CD8-positive, alpha-beta memory T cell (primary cell): ENCODE measurements at places on chromosomes 16 and 17.

DNA sequence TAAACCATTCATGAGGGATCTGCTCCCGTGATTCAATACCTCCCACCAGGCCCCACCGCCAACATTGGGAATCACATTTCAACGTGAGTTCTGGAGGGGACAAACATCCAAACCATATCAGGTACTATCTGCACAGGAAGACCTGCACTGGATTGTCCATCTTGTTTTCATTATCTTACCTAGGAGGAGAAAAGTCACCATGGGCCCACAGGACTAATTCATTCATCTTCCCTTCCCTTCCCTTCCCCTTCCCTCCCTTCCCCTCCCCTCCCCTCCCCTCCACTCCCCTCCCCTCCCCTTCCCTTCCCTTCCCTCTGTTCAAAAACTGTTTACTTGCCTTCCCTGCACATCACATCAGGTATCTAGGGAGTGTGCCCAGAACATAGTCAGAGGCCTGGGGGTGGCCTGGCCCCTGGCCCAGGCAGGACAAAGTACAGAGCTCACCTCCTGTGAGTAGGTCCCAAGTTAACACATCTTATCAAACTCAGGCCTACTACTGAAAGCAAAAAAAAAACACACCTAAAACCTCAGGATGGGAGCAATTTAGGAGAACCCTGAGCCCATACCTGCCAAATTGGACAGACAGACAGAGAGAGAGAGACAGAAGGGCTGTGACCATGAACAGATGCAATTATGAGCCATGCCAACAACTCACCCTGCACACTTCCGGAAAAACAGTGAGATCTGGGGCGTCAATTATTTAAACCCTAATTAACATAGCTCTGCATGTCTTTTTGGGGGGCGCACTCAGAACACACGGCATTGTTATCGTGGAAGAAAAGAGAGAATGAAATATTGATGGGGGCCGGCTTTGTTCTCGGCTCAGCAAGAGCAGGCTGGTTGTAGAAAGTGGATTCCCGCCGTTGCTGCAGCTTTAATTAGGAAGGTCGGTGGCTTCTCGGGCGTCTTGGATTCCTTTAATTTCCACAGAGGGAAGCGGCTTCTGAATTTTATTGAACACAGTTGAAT lies 151.2 kb downstream of the IRX5 start:
- no peak for DNase-seq

GRCh38 chr16:72241930-72242329 lies 70.0 kb upstream of the PMFBP1 start:
- DNase-seq = no peak

DNA sequence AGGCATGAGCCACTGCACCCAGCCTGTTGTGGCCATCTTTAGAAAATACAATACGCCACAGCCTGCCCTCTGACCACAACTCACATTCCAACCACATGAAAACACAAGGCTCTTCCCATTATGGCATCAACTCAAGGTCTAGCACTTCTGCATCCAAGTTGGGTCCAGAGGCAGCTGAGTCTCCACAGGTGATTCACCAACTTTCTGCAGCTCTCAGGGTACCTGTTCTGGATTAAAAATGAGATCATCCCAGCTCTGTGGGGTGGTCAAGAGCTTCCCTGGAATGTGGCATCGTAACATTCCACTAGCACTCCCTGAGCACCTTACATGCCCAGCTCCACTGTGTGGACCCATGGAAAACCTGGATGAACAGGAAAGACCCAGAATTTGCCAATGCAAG lies 9.9 kb upstream of the GUCY2D start:
- no peak for DNase-seq

DNA sequence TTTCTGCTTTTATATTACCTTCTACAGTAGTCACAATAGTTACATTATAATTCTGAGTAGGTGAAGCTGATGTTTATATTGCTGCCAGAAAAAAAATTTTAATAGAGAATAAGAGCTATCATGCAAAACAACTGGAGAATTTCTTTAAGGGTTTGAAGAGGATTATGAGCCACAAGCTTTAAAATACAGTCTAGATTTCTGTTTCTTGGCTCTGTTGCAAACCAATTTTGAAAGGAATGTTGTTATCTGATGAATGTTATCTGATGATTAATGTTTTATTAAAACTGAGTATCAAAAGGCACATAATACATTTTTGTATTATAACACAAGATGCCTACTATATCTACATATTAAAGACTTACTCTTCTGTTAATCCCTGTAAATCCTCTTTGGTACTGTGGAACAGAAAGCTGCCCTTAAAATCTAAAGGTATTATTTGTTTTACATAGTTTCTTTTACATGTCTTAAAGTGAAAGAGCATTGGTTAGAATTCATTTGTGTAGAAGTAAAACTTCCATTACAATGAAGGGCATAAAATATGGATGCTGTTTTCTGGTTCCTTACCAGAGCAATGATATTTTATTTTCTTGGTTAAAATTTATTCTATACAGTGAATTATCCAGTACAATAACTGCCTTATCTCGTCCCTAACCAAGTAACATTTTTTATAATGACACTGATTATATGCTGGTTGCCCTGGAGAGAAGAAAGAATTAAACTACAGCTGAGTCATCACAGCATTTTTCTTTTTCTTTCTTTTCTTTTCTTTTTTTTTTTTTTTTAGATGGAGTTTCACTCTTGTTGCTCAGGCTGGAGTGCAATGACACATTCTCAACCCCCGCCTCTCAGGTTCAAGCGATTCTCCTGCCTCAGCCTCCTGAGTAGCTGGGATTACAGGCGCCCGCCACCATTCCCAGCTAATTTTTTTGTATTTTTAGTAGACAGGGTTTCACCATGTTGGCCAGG lies 205.7 kb downstream of the TANC2 start:
- DNase-seq = no peak
